ENCODE measurements at places on chromosomes 16 and 17. TPM values are rescaled to one million over a fixed set of nuclear protein-coding genes. Genes with fewer than 3 reads are reported as not detected.

- no peaks in the 10 kb centered on the region for H3K4me1 ChIP-seq
- H3K27me3 ChIP-seq: no peaks in the 10 kb centered on the region
- H3K4me3 ChIP-seq: no peak overlapping the region
- H3K36me3 ChIP-seq: peaks cover 91% of the 10 kb centered on the region
- H3K27ac ChIP-seq: no peak overlapping the region
- no peak for DNase-seq
These were observed 41.2 kb upstream of the ARL6IP1 start for GRCh38 chr16:18842565-18842964.

DNA sequence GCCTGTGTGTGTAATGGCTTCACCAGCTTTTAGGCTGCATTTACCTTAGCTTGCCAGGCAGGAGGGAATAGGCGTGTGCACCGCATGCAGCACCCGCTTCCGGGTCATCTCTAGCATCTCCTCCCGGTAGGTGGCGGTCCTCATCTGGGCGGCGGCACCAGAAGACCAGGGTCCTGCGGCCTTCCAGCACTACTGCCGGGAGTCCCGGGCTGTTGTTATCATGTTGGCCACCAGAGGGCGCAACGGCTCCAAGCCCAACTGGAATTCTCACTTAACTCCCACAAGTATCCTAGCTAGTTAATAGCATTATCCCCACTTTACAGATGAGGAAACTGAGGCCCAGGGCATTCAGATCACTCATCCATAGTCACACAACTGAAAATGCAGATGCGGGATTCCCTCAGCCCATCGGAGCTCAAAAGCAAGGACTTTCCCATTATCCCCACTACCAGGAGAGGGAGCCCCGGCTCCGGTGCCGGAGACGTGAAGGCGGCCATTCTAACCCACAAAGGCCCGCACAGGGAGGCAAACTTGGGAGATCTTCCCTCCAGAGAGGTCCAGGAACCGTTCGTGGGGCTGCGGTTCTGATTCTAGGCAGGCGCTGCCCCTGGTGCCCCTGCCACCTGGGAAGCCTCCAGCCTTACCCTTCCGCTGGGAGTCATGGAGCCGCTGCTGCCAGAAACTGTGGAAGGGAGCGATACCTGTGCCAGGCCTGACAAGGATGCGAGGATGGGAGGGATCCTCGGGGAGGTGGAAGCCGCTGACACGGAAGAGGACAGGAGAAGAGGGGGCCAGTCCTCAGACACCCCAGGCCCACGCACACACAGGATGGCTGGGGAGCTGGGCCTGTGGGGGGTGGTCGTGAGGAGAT lies 23.9 kb downstream of the LGALS9 start:
- no peak overlapping the region for H3K27ac ChIP-seq
- H3K36me3 ChIP-seq: peaks cover 3% of the 10 kb centered on the region
- H3K4me3 ChIP-seq: no peak overlapping the region
- H3K4me1 ChIP-seq: no peaks in the 10 kb centered on the region
- DNase-seq: peak; percentile 72

GRCh38 chr17:16353317-16354174 lies at the start of gene CENPV:
Gene CENPV, minus strand, starts transcription at chr17:16353469. Its CDS starts 33 bp downstream, at chr17:16353436.
- no peak for DNase-seq
- H3K4me3 ChIP-seq: peak within 1 kb of the TSS; percentile 33
- no peaks in the 10 kb centered on the region for H3K36me3 ChIP-seq
- peaks cover 33% of the 10 kb centered on the region for H3K27me3 ChIP-seq

- DNase-seq: no peak
- no peaks in the 10 kb centered on the region for H3K4me1 ChIP-seq
- H3K27ac ChIP-seq: no peak overlapping the region
- no peaks in the 10 kb centered on the region for H3K36me3 ChIP-seq
- H3K27me3 ChIP-seq: no peaks in the 10 kb centered on the region
These were observed 45.0 kb downstream of the NT5M start for GRCh38 chr17:17347956-17348871.

DNA sequence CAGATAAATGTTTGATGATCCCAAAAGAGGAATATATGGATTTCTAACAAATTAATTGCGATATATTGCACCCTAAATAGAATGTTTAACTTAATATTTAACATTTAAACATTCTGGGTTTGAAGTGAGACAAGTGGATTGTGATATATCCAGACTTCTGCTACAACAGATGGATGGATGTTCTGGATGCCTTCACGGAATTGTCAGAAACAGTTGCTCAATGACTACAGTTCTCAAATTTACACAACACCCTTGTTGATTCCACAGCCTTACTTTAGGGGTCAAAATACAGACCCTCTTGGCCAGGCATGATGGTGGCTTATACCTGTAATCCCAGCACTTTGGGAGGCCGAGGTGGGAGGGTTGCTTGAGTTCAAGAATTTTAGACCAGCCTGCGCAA lies 250.8 kb downstream of the RBFOX1 start:
- no peak for DNase-seq
- H3K27ac ChIP-seq: no peak overlapping the region
- H3K4me1 ChIP-seq: no peaks in the 10 kb centered on the region
- no peaks in the 10 kb centered on the region for H3K36me3 ChIP-seq
- no peaks in the 10 kb centered on the region for H3K27me3 ChIP-seq
- no peak overlapping the region for H3K4me3 ChIP-seq

DNA sequence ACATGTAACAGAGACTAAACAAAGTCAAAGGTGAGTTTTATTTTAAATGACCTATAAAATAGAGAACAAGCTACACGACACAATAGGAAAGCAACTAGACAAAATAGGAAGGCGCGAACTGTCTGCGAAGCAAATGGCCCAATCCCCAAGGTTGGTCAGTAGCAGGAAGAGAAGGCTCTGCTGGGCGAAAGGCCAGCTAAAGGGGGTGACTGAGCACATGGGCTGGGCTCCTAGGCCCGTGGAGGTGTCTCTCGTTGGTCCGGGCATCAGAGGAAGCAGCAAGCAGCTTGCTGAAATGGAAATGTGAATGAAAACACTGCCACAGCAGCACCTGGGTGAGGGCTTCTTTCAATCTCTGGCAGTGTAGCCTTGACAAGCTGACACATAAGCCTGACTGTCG lies 129.4 kb downstream of the ZNF778 start:
- DNase-seq: no peak
- H3K27ac ChIP-seq: no peak overlapping the region
- H3K4me3 ChIP-seq: no peak overlapping the region
- H3K36me3 ChIP-seq: peaks cover 6% of the 10 kb centered on the region
- H3K27me3 ChIP-seq: no peaks in the 10 kb centered on the region

Gene PROCA1
- polyA plus RNA-seq: 0.78 TPM

Gene TMEM97
- polyA plus RNA-seq: 1.4 TPM

Gene MYH11
- not detected for polyA plus RNA-seq

Data from CD14-positive monocyte (primary cell).